Right lung (tissue), 10 donors: ENCODE measurements at places on chromosomes 3 and 15. TPM values are rescaled to one million over a fixed set of nuclear protein-coding genes. Genes with fewer than 3 reads are reported as not detected.
A peak's percentile ranks its signal among the peaks of the same experiment; 100 is the strongest.

The CACNA2D2 gene
- 30.5 TPM for polyA plus RNA-seq

The HHLA2 gene
- 1.6 TPM for polyA plus RNA-seq

The CAMP gene
- 1.0 TPM for polyA plus RNA-seq

The NME9 gene
- 3.8 TPM for polyA plus RNA-seq

The RAB6B gene
- polyA plus RNA-seq = 6.2 TPM

The CEMIP gene
- polyA plus RNA-seq = 21.2 TPM

DNA sequence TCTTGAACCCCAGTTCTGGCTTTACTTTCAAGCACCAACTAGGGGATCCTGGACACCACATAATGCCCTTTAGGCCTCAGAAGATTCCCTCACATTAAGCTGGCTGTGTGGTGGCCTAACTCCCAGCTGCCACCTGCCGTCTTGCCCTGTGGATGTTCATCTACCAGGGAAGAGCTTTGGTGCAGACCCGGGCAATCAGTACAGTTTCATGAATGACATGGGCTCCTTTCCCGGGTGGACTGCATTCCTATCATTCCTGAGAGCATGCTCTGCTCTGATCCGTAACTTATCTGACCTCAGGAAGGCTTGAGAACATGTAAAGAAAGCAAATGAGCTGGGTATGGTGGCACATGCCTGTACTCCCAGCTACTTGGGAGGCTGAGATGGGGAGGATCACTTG lies 50.0 kb upstream of the GSK3B start:
- DNase-seq = no peak

GRCh38 chr3:74532446-74532845 lies 82.0 kb downstream of the CNTN3 start:
- DNase-seq = no peak

DNA sequence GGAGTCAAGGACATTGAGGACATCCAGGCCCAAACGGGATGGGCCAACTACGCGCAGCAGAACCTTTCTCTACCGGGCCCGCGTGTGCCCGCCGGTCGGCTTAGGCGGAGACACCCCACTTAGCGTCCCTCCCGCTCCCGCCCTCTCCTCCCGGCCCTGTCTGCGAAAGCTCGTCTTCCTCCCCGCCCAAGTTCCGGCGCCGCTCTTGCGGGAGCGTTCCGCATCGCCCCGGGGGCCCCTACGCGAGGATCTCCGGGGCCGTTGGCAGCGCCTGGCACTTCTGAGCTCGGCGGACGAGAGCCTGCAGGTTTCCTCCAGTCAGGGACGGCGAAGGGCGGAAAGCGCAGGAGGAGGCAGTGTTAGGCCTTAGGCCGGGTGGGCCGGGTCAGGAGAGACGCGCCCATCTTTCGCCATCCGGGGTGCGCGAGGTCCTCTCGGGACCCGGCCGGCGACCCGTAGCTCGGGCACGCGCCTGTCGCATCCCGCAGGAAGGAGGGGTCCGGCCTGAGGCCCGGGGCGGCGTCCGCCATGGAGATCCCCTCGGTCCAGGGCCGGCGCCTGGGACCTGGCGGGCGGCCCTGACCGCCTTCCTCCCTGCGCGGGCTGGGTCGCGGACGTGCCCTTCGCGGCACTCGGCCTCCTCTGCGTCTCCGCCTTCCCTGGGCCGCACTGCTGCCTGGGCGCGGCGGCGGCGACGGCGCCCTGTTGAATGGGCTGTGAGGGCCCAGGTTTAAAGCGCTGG lies at the start of gene FEM1B:
TSS of gene FEM1B (plus strand) at position 143 of the 742 bp plus-strand sequence. CDS start 673 bp downstream, outside the sequence.
- DNase-seq = peak; percentile 95

GRCh38 chr3:20974396-20974795 lies 776.6 kb downstream of the ZNF385D start:
- DNase-seq = no peak

GRCh38 chr3:157115069-157116006 lies 44.6 kb downstream of the CCNL1 start:
- no peak for DNase-seq

GRCh38 chr15:74395319-74396145 lies 28.1 kb upstream of the CYP11A1 start:
- no peak for DNase-seq

- DNase-seq = no peak
Observed at GRCh38 chr15:79212589-79213157, 69.8 kb upstream of the ANKRD34C start.

DNA sequence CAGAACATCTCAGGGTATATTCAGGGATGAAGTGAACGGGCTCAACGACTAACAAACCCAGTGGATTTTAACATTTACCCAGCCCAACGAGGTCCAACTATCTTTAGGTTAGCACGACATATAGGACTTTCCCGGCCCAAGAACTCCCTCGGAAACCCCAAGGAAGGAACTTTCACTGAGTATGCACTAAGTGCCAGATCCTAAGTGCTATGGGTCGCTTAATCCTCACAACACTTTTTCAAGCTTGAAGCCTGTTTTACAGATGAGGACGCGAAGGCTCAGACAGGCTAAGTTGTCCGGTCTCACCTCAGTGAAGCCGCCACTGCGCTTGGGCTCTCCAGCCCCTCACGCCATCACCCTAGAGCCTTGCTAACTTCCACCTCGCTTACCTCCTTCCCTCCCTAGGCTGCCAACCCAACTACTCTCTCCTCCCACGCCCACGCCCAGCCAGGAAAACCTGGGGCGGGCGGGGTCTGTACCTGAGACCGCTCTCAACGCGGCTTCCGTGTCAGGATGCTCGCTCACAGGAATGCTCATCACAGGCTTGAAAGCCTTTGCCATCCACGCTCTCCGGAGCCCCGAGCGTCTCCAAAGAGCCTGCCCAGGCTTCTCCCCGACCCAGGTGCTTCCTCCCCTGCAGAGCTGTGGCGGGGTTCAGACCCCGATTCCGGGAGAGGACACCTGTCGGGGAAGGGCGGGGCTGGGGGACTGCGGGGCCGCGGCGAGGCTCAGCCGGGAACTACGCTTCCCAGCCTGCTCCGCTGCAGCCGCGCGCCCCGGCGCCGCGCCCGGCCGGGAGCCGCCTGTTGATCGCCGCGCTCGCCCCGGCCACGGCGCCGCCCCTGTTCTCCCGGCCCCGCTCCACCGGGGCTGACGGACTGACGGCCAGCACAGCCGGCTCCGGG lies at the start of gene TMOD2:
TSS of gene TMOD2 (plus strand) at position 806 of the 905 bp plus-strand sequence. CDS start 14,845 bp downstream, outside the sequence.
- no peak for DNase-seq
